IMR-90 (cell line): ENCODE measurements at places on chromosomes 12 and 14. TPM values are rescaled to one million over a fixed set of nuclear protein-coding genes. Genes with fewer than 3 reads are reported as not detected.

MRPL42 gene
- total RNA-seq, result 90.7 and 124 TPM in 2 replicates

VDR gene
- 3.9 and 5.4 TPM in 2 replicates for total RNA-seq

COL2A1 gene
- not detected in 2 replicates for total RNA-seq

PGAM5 gene
- total RNA-seq, result 36.9 and 37.8 TPM in 2 replicates

GRCh38 chr12:84955298-84955697 lies 42.7 kb upstream of the SLC6A15 start:
- DNase-seq, result peak; percentile 29
- no peaks in the 10 kb centered on the region for H3K27me3 ChIP-seq
- no peak overlapping the region for H3K27ac ChIP-seq
- H3K36me3 ChIP-seq, result no peaks in the 10 kb centered on the region
- no peak overlapping the region for H3K4me3 ChIP-seq

GRCh38 chr14:81095539-81095938 lies 125.2 kb downstream of the GTF2A1 start:
- no peaks in the 10 kb centered on the region for H3K36me3 ChIP-seq
- DNase-seq, result no peak
- H3K4me3 ChIP-seq, result no peak overlapping the region
- H3K27ac ChIP-seq, result no peak overlapping the region
- no peaks in the 10 kb centered on the region for H3K4me1 ChIP-seq

- no peak overlapping the region for H3K4me3 ChIP-seq
- no peak overlapping the region for H3K27ac ChIP-seq
- no peaks in the 10 kb centered on the region for H3K36me3 ChIP-seq
Measured at GRCh38 chr14:92470811-92471210, 42.8 kb upstream of the RIN3 start.

GRCh38 chr12:4320497-4320852 lies 538 bp upstream of the TIGAR start:
- no peak for DNase-seq
- H3K27me3 ChIP-seq, result peaks cover 1% of the 10 kb centered on the region
- peak overlapping the region; percentile 57 for H3K4me3 ChIP-seq
- H3K36me3 ChIP-seq, result peaks cover 3% of the 10 kb centered on the region; the same call in 1 of the 2 replicates

DNA sequence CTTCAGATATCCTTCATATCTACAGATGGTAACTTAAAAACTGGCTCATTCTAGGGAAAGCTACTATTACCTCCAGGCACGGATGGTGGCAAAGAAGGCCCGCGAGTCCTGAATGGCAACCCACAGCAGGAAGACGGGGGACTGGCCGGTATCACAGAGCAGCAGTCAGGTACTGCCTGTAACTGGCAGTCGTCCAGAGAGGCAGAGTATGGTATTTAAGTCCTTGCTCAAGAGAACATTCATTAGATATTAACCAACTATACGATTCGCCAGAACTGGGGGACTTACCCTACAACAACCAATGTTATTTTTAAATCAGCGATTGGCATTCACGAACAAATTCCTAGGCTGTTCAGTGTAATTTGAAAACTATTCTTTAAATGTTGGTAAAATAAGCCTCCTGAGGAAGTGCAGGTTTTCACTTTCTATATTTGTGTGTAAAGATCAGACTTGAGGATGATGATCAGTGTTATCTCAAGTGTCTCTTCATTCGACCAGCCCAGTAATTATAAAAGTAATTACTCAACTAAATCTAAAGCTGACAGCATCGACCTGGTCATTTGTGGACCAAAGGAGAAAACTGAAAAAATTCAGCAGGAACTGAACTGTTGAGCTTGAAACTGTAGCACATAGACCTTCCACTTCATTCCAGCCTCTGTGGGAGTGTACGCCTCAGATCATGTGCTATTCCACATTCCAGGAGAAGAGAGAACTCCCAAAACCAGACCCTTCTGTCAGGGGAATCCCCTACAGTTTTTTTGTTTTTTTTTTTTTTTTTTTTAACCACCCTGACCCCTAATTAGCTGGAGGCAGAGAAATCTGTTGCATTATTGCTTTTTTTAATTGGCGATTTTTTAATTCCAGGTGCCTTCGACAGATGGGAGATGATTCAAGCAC lies 75.6 kb downstream of the ESR2 start:
- no peak for DNase-seq
- H3K27me3 ChIP-seq, result no peaks in the 10 kb centered on the region
- H3K4me3 ChIP-seq, result no peak overlapping the region
- H3K27ac ChIP-seq, result no peak overlapping the region
- H3K36me3 ChIP-seq, result peaks cover 12% of the 10 kb centered on the region; the same call in 1 of the 2 replicates

DNA sequence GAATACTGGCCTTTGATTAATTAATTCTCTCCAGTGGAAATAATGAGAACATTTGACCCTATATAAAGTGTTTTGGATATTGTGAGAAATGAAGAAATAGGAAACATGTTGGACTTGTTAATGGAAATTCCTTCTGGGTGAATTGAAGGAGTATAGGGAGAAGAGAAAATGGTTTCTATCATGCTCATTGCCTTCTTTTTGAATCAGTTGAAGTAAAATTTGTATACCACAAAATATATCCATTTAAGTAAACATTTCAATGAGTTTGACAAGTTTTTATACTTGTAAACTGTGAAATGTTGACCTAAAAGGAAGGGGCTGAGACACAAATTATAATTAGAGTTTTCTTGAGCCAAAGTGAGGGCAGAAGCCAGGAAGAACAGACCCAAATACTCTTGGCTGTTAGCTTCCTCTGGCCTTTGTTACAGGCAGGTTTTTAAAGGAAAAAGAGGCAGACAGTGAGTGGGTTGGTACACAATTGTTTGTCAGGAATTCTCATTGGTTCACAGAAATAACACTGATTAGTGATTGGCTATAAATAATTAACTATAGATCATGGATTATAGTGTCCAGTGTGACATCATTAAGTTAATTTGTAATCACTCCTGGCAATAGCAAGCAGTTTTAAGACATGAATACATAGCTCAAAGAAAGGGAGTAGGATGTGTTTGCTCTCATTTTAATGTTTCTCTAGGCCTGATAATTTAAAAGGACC lies 826 bp downstream of the ZNF705A start:
- H3K4me1 ChIP-seq, result peaks cover 7% of the 10 kb centered on the region
- no peaks in the 10 kb centered on the region for H3K36me3 ChIP-seq
- peak; percentile 13 for DNase-seq
- no peak overlapping the region for H3K4me3 ChIP-seq
- peak overlapping the region; percentile 73 for H3K27ac ChIP-seq

DNA sequence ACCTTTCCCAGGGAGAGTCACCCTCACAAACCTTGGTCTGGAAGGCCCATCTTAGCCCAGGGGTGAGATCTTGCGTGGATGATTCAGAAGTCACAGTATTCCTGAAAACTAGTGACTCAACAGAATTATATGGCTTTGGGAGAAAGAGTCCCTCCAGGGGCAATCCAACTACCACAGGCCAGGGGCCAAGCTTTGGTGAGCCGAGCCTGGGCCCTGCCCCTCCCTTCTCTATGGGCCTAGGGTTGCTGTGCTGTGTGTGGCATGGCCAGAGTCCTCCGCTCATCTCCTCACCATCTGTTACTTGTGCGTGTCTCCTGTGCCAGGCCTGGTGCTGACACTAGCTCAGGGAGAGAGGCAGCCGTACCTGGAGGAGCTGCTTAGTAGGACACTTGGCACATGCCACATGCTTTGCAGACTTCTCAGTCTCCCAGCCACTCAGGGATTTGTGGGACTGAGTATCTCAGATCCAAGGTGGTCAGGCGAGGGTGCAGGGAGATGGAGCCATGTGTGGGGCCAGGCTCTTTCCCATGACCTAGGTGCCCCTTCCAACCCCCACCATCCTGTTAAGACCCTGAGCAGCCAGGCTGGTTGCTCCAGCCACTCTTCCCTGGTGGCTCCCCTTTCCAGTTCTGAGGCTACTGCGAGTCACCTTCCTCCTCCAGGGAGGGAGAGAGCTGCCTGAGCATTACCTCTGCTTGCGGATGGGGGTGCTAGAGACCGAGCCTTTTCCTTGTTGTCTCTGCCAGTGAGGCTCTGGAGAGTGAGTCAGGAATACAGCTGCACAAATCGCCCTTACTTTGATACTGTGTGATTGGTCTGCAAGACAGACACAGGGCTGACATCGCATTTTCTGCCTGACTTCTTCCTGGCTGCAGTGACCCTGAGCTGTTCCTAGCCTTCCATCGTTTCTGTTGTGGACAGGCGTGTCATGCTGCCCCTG lies 94.1 kb downstream of the SLC25A47 start:
- H3K27ac ChIP-seq, result peak overlapping the region; percentile 21
- peaks cover 10% of the 10 kb centered on the region for H3K4me1 ChIP-seq
- no peaks in the 10 kb centered on the region for H3K36me3 ChIP-seq
- H3K4me3 ChIP-seq, result no peak overlapping the region
- no peaks in the 10 kb centered on the region for H3K27me3 ChIP-seq

DNA sequence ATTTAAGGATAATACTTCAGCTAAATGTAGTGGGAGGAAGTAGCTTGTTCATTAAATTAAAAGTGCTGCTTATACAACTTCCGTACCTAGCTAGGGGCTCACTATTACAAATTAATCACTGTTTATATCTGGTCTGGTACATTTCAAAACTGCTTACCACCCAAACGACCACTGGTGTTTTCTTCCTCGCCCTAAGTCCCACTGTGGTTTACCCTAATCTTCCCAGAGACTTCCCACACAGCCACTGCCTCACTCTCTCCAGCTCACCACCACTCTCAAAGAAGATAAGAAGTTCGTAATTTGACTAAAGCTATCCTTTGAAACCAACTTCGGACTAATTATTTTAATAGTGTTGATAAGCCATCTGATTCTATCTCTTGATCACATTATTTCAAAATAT lies 62.6 kb downstream of the PLXNC1 start:
- no peaks in the 10 kb centered on the region for H3K4me1 ChIP-seq
- H3K36me3 ChIP-seq, result no peaks in the 10 kb centered on the region
- no peak overlapping the region for H3K27ac ChIP-seq
- no peak overlapping the region for H3K4me3 ChIP-seq
- peaks cover 3% of the 10 kb centered on the region for H3K27me3 ChIP-seq
- no peak for DNase-seq

- no peak for DNase-seq
- H3K36me3 ChIP-seq, result no peaks in the 10 kb centered on the region
- peaks cover 23% of the 10 kb centered on the region for H3K27me3 ChIP-seq
Measured at GRCh38 chr14:103207388-103208072, 84.3 kb downstream of the TNFAIP2 start.

GRCh38 chr14:74483321-74483720 lies 9.8 kb downstream of the NPC2 start:
- peaks cover 6% of the 10 kb centered on the region for H3K4me1 ChIP-seq
- DNase-seq, result peak; percentile 42
- no peaks in the 10 kb centered on the region for H3K27me3 ChIP-seq
- H3K27ac ChIP-seq, result no peak overlapping the region
- no peak overlapping the region for H3K4me3 ChIP-seq

DNA sequence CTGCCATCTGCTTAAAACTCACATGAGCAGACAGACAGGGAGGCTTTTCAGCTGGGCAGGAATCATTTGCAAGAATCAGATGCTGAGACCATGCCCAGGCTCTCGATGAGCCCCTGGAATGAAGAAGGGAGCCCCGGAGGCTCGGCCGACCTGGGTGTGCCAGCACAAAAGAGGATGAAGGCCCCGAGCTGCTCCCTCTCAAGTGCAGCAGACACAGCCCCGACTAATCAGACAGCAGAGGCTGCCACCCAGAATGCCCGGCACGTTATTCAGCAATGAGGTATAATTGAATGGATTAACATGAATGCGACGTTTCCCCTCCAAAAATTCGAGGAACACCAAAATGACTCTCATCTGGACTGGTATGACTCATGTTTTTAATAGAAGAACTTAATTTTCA lies 58.9 kb downstream of the BCL11B start:
- H3K4me3 ChIP-seq, result no peak overlapping the region
- no peaks in the 10 kb centered on the region for H3K36me3 ChIP-seq
- no peak for DNase-seq
- no peaks in the 10 kb centered on the region for H3K4me1 ChIP-seq
- no peaks in the 10 kb centered on the region for H3K27me3 ChIP-seq

GRCh38 chr14:54435500-54435981 lies 5.6 kb downstream of the CNIH1 start:
- peaks cover 9% of the 10 kb centered on the region for H3K36me3 ChIP-seq
- H3K27me3 ChIP-seq, result no peaks in the 10 kb centered on the region
- no peak overlapping the region; the same call in 1 of the 2 replicates for H3K4me3 ChIP-seq

DNA sequence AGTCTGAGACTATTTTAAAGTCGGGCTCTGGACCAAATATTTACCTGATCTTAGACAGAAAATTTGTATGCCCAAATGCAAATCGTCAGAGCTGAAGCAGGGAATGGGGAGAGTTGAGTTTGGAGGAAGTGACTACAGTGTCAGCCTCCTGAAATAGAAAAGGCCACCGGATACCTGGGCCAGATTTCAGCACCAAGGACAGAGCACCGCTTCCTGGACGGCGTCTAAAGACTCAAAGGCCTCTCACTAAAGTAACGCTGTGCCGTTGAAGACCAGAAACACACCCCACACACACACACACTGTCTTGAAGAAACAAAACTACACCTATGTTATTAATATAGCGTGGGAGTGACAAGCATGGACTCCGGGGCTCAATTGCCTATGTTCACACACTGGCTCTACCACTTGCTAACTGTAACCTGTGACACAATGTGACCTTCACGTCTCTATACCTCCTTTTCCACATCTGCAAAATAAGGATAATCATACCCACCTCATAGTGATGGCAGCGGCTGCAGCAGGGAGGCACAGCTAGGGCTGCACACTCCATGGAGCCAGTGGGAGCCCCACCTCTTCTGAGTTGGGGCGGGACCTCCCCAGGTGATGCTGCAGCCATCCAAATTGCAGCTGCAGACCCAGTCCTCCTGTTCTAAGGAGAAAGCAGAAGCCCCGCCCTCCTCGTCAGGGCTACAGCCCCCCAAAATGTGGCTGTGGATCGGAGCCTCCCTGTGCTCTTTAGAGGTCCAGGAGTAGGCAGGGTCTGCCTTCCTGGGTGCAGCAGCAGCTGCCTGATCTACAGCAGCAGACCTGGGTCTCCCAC lies 35.6 kb downstream of the KRT76 start:
- no peak overlapping the region for H3K4me3 ChIP-seq
- no peaks in the 10 kb centered on the region for H3K27me3 ChIP-seq
- DNase-seq, result peak; percentile 46
- no peaks in the 10 kb centered on the region for H3K36me3 ChIP-seq
